ENCODE measurements at places on chromosomes 6 and 20. TPM values are rescaled to one million over a fixed set of nuclear protein-coding genes. Genes with fewer than 3 reads are reported as not detected.

Gene TSHZ2
- total RNA-seq: 10.3 TPM

Gene MEP1A
- total RNA-seq: not detected

Gene CCN6
- not detected for total RNA-seq

Gene LPA
- 0.24 TPM for total RNA-seq

Gene INSM1
- total RNA-seq: not detected

Gene REV3L
- total RNA-seq: 17.7 TPM

DNA sequence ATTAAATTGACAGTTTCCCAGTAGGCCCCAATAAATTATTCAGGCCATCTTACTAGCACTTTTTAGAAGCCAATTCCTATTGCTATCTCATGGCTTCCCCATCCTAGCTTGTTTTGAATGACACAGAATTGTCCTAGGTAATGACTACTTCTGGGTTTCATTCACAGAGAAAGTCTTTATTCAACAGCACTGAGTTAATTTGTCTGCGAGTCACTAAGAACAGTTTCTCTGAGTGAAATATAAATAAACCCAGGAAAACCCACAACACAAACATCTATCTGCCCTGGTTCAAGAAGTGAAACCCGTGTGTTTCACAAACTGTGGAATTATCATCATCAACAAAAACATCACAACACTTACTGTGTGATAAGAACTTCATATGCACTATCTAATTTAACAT lies 1366.8 kb downstream of the EPHA7 start:
- ATAC-seq: no peak

GRCh38 chr6:118502169-118502568 lies 45.9 kb upstream of the PLN start:
- no peak for ATAC-seq

GRCh38 chr6:31048099-31048498 lies 37.8 kb downstream of the MUC22 start:
- ATAC-seq: peak; percentile 70

- no peak for ATAC-seq
These were observed 66.4 kb downstream of the PKHD1 start for GRCh38 chr6:52020945-52021570.

DNA sequence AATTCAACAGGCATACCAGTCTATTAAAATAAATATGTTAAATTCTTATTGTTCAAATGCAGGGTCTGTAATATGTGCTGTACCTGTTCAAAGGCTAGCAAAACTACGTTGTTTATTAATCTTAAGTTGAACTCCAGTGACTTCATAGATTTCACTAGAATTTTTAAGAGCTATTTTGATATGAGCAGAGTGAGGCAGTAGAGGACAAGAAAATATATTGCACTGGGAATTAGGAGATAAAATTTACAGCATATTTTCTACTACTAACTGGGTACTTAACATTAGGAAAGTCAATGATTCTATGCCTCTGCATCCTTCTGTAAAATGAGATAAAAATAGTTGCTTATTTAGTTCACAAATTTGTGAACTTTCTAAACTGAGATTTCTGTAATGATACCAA lies 162.2 kb upstream of the BMP5 start:
- ATAC-seq: no peak

GRCh38 chr20:42958367-42959069 lies 231.2 kb downstream of the PTPRT start:
- no peak for ATAC-seq

GRCh38 chr6:14443629-14444268 lies 326.2 kb downstream of the CD83 start:
- no peak for ATAC-seq
